Cerebellar cortex (tissue), 1 donor: ENCODE measurements at places on chromosomes 7 and 10.
A peak's percentile ranks its signal among the peaks of the same experiment; 100 is the strongest.

DNA sequence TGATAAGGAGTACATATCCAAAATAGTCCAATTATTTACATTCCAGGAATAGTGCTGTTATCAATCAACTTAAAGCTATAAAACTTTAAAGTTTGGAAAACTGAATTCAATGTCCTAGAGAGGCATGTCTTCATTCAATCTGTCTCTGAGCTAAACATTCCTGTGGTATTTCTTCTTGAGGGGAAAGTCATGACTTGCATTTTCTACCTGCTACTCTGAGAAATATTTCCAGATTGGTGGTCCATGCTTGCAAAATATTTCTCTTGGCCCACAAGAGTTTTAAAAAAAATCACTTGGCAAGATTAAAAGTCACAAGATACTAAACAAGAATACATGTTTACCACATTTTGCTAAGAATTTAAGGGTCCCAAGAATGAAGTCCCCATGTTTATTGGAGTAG lies 63.6 kb upstream of the HGF start:
- DNase-seq, result no peak

- DNase-seq, result no peak
These were observed 7.7 kb upstream of the CCDC172 start for GRCh38 chr10:116316503-116316902.

GRCh38 chr10:112565434-112566053 lies 118.5 kb downstream of the VTI1A start:
- peak; percentile 58 for DNase-seq

- no peak for DNase-seq
These were observed 14.4 kb upstream of the DPYSL4 start for GRCh38 chr10:132172091-132173066.

GRCh38 chr10:43203448-43204041 lies 63.3 kb downstream of the RASGEF1A start:
- DNase-seq, result peak; percentile 30

- no peak for DNase-seq
These were observed 53.7 kb downstream of the ASB4 start for GRCh38 chr7:95539426-95539825.

DNA sequence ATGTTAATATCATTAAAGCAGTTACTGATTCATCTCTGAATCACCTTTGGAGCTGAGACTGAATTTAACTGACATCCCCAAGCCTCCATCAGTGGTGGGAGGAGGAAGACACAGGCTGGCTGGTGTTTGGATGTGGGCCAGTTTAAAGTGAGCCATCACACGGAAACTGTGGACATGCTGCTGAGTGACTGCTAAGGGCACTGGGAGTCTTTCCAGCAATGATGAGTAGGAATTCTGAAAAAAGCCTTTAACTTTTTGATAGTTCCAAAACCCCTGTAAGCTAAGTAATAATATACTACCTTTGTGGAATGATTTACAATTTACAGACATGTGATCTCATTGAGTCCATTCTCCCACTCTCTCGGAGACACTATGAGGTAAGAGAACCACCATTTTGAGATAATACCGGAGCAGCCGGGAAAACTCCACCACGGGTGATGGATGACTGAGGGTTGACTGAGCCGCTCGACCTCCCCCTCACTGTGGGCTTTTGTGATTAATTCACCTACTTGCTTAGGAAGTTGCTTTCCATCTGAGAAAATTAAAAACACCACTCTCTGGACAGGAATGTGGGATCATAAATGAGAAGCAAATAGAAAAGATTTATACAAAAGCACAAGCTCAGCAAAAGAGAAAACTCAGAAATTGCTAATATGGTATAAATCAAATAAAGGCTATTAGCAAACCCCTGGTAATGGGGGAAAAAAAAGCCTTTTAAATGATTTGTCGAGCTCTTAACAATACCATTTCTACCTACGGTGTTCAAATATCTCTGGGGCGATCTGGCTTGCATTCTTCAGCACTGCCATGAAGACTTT lies 194.8 kb downstream of the FANK1 start:
- DNase-seq, result no peak

DNA sequence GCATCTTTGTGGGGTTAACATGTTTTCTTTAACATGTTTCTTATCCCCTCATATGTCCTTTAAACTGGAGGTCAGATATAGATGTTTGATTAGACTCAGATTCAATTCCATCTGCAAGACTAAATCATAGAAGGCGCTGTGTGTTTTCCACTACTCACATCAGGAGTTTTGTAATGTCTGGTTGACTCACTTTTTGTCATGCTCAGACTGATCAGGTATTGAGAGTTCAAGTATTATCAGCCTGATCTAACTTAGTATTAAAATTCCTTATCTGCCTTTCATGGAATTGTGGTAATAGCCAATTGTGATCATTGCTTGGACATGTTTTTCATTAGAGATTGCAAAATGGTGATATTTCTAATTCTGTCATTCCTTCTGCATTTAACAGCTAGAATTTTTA lies 30.2 kb downstream of the ENTPD7 start:
- DNase-seq, result no peak

DNA sequence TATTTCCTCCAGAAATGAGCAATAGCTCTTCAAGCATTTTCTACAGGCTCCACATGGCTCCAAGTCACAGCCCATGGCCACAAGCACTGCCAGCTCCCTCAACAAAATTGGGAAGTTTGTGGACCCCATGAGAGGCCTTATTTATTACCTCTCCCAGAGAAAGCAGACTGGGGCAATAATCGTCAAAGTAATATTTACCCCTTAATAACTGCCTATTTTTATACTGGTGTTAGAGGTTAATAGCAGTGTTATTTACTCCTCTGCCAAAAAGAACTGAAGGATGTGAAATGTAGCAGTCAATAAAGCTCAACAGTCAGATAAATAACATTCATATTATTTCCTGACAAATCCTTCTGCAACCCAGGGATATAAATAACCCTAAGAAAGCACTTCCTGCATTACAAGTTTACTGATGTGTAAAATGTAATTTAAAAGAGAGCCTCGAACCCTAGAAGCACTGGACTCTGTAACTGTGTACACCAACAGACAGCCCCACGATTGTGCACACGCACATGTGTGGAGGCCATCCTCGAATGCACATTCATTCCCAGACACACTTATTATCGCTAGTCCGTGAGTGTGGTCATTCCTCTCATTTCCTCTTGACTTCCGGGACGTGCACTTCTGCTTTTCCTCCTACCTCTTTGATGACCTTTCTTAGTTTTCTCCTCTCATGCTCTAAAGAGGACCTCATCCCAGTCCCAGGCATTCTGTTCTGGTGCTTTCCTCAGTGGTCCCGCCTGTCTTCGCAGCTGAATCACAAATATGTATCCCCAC lies 157.4 kb downstream of the EVX1 start:
- DNase-seq, result no peak

DNA sequence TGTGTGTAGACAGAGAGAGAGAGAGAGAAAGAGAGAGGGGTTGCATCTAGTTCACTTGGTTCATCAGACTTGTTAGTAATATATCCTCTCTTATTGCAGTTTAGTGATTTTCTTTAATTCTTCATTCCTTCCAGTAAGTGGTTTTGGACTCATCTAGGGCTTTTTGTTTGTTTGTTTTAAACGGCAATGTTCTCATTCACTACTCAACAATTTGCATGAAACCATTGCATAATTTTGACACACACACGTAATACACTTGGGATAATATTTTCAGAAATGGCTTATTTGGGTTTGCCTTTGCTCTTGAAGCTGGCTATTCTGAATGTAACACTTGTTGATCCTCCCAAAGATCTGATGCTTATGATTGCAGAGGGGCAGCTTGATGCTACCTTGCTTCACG lies 16.4 kb upstream of the ZNF32 start:
- DNase-seq, result no peak
